NK-92 treated with Interleukin-12 subunit alpha and Interleukin-12 subunit beta, amount 100 ng/mL, for 24 hours (cell line): ENCODE measurements at places on chromosomes 1 and 21.

DNA sequence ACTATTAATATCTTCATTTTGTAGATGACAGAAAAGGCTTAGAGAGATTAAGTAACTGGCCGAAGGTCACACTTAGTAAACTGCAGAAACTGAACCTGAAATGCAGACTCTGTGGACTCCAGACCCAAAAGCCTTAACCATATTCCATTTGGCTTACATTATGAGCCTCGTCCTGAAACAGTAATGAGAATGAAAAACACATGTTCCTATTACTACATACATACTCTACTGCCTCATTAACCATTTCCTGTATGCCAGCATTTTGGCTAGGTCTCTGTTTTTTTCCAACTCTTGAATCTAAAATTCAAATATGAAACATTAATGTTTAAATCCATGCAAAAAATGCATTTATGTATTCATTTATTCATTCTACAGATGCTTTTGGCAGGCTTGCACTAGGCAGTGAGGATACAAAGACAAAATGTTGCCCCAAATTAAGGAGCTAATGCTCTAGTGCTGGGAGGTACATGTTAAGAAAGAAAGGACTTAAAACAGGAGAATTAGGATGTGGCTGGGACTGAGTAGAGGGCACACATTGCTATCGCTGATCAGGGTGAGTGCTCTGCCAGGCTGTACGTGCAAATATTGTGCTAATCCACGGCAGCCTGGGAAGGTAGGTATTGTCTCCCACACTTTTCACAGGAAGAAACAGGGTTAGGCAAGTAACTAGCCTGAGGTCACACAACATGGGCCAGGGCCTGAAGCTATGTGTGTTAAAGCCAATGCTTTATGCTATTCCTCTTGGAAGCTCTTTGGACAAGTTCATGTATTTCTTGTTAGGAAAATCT is 14.0 kb downstream of the DEGS1 start:
- no peak for DNase-seq

DNA sequence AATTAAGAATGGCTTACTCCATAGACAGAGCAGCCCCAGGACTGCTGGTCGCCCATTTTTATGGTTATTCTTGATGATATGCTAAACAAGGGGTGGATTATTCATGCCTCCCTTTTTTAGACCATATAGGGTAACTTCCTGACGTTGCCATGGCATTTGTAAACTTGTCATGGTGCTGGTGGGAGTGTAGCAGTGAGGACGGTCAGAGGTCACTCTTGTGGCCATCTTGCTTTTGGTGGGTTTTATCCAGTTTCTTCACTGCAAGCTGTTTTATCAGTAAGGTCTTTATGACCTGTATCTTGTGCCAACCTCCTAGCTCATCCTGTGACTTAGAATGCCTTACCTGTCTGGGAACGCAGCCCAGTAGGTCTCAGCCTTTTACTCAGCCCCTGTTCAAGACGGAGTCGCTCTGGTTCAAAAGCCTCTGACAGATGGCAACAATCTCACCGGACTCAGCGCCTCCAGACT is 5.2 kb upstream of the AGPAT3 start:
- DNase-seq, result no peak

DNA sequence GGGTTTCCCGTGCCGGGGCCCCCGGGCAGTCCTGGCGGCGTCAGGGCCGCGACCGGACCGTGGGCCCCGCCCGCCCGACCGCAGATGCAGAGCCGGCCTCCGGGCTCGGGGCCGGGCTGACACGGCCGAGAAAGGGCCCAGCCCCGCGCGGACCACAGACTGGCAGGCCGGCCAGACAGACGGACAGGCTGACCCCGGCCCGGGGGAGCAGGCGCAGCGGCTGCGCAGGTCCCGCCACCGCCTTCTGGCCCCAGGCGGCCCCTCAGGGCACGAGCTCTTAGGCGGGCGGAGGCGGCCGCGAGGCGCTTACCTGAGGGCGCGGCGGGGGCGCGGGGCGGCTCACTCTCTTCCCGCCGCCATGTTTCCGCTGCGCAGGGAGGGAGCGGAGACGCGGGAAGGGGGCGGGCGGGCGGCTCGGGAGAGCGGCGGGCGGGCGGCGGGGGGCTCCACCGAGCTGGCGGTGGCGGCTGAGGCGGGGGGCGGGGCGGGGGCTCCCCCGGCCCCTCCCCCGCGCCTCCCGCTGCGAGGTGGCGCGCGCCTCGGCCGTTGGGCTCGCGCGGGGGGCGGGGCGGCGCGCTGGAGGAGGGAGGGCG is at the start of gene SCMH1:
SCMH1 (minus strand) TSS at position 558 of the 593 bp plus-strand sequence. CDS start 56,173 bp downstream, outside the sequence.
- peak; percentile 22 for DNase-seq

- peak; percentile 73 for DNase-seq
Measured at GRCh38 chr1:150561254-150561973, 12.2 kb downstream of the ADAMTSL4 start.

DNA sequence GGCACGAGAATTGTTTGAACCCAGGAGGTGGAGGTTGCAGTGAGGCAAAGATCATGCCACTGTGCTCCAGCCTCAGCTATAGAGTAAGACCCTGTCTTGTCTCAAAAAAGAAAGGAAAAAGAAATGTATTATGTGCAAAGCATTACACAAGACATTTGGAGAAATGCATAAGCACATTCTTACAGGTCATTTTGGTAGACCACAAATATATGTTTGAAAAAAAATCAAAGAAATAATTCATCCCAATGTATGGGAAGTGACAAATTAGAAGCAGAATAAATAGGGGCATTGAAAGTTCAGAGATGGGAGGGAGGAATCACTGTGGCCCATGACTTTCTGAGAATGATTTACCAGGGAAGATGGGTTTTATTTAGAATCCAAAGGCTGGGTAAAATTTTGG is 283.5 kb upstream of the ADAMTS5 start:
- no peak for DNase-seq

DNA sequence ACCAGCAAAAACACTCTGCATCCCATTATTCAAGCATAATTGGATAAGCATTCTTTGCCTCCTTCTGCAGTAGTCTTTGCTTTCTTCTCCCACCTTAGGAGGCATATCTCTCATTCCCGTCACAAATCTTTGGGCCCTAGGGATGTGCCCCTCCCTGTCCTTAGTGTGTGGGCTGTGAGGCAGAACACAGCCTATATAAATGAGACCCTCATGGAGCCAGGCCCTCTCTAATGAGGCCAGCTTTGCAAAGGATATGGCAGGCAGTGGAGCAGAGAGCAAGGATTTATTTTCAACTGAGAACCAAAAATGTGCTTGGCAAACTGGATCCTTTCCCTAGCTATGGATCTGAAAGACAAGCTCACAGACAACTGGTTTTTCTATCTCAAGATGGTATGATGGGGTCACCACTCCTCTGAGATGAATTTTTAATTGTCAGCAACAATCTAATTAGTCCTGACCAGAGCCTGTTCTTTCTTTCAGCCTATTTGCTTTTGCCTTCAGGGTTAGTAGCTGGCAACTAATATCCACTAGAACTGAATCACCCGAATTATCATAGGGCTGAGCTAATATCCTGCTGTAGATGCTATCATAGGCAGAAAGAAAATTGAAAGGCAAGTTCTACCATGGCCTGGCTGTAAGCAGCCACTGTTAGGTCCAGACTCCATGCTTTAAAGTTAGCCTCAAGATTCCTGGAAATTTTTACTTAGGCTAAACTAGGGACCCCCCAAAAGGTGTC is 134.2 kb downstream of the SYT2 start:
- DNase-seq, result no peak

DNA sequence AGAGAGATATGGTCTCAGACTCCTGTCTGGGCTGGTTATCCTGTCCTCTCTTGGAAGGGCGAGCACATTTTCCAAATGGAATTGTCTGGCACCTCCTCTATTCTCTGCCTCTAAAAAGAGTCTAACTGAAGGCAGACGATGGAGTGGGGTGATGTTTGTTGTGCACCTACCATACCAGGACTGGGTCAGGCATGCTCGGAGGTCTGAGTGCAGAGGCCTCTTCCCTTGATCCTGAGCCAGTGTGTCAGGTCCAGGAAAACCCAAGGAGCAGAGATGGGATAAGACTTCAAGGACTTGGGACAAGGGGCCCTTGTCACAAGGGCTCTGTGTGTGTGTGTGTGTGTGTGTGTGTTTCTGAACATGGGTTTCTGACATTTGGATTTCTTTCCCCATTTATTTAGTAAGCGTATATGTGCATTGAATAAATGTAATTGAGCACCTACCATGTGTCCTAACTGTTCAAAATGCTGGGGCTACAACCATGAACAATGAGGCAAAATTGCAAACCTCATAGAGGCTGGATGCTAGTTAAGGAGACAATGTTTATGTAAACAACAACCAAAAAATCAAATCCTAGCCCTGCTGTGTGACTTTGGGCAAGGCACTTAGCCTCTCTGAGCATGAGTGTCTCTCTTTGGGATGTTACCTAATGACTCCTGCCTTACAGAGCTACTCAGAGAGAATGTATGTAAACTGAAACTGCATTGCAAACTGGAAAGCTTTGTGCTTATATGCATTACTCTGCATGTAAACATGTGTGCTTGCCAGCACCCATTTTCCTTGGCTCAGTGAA is 276.3 kb downstream of the FOXD2 start:
- DNase-seq, result no peak

GRCh38 chr1:213106298-213106697 is 55.3 kb downstream of the RPS6KC1 start:
- no peak for DNase-seq

GRCh38 chr1:222634180-222635013 is 16.5 kb downstream of the MIA3 start:
- DNase-seq, result no peak

GRCh38 chr1:175116903-175117302 is 49.3 kb downstream of the TNN start:
- DNase-seq, result no peak

- peak; percentile 38 for DNase-seq
Measured at GRCh38 chr1:27594564-27595510, 9.1 kb downstream of the AHDC1 start.

DNA sequence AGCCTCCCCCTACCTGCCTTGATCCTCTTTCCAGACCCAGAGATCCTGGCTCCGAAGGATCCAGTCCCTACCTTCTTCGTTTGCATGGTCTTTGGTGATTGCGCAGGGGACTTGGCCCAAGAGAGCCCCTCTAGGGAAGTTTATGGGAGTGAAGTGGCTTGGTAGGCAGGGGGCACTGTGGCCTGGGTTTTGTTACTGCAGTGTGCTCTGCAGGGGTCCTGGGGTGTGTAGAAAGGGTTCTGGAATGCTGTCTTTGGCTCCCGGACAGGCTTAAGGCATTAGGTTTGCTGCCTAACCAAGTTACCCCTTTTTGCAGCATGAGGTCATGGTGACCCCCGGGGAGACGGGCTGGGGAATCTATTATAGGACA is 3.8 kb downstream of the ATP8B2 start:
- DNase-seq, result no peak

- no peak for DNase-seq
Measured at GRCh38 chr1:159927849-159928431, 2.6 kb upstream of the TAGLN2 start.

- DNase-seq, result no peak
Measured at GRCh38 chr1:90344963-90345730, 350.2 kb downstream of the ZNF326 start.

GRCh38 chr1:227841096-227841495 is 25.6 kb downstream of the PRSS38 start:
- DNase-seq, result no peak

DNA sequence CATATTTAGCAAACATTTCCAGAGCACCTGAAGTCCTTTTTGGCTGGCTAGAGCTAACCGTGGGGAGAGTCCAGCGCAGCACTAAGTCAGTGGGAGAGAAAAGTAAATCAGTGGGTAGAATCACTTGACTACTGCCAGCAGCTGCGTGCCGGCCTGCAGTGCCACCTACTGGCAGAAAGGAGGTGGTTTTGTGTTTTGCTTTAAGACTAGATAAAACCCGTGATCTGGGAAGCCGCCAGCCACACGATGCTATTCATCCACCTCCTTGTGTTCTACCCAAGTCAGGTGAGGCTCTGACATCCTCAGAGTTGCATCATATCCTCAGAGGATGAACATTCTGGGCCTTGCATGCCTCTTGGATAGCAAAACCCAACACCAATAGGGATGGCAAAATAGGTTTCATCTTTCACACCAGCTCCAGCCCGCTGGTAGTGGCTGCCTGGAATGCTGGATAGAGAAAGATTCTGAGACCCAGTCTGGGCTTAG is 14.1 kb upstream of the HEYL start:
- DNase-seq, result peak; percentile 24

DNA sequence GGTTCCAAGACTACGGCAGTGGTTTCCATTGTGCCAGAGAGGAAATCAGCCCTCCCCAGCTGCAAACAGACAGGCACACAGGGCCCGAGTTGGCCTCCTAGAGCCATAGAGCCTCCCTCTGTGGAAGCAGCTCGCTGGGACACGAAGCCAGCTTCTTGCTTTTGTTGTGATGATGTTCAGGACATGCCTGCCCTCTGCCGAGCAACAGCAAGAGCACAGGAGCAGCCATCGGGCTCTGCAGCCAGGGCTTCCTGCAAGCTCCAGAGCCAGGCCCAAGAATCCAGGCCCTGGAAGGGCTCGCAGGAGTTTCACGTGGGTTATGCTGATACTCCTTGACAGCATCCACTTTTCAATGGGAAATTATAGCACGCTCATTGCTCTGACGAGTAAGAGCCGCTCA is 18.5 kb downstream of the NPHP4 start:
- no peak for DNase-seq

GRCh38 chr1:57850176-57850940 is 426.5 kb upstream of the DAB1 start:
- no peak for DNase-seq

DNA sequence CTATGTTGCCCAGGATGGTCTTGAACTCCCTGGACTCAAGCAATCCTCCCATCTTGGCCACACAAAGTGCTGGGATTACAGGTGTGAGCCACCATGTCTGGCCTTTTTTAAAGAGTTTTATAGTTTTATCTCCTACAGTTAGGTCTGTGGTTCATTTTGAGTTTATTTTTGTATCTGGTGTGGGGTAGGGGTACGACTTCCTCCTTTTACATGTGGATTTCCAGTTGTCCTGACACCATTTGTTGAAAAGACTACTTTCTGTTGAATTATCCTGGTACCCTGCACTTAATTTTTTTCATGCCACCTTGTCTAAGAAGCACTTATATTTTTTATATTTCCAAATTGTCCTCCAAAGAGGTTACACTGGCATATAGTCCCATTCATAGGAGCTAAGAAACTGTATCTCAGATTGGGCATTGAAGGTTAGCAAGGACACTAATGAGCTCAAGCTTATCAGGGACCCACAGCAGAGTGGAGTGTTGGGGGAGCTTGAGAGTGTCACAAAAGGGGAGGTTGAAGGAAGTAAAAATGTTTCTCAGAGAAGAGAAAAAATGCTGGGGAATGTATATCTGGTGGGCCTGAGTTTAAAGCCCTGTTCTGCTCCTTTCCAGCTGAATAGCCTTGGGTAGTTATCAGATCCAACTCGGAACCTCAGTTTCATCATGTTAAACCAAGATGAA is 23.4 kb upstream of the MEF2D start:
- DNase-seq, result no peak

DNA sequence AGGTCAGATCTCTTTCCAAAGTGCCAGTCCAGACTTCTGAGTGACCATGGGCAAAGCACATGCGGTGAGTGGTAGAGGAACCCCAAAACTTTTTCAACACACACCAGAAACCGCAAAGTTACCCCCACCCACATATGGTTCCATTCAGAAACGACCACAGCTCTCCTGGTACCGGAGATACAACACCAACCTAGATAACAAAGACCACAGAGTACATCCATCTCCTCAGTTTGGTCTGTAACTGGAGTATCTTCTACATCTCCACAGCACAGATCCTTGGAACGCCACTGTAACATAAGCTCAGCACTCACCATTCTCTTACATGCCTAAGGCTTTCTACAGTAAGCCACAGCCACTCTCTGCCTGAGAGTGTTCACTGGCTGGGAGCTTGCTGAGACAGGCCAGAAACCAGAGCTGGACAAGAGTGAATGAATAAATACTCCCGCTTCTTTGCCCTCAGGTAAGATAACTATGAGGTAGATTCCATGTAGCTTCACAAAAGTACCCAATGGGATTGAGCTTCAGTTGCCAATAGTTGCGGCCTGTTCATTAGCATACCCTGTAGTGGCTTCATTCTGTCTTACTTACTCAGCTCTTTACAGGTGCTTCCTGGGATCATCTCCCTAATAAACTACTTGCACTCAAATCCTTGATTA is 81.8 kb downstream of the SMYD3 start:
- no peak for DNase-seq
